ENCODE measurements at places on chromosomes 12 and 14.
A peak's percentile ranks its signal among the peaks of the same experiment; 100 is the strongest.

DNA sequence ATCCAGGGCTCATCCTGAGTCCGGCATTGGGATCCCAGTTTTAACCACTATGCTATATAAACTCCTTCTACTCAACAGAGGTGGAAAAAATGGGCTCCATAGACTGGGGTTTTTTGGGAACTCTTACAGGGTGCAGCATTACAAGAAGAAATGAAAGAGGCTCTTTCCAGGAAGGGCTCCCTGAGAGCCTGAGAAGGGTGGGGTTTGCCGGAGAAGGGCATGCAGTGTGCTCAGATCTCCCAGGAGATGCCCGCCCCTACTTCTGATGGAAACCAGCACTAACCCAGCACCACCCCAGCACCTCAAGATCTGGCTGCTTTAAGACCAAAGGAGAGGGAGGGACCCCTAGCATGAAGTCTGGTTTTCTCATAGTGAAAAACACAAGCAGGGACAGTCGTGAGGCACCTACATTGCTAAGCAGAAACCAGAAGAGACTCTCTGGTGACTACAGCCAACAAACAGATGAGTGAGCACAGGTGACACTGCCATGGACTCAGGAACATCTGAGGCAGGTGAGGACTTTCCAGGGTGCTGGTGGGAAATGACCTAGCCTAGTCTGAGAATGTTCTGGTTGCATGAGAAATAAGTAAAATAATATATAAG, 43.9 kb upstream of the HSP90B1 start:
- DNase-seq, result no peak

- no peak for DNase-seq
Measured at GRCh38 chr12:1309613-1310012, 284.8 kb downstream of the FBXL14 start.

DNA sequence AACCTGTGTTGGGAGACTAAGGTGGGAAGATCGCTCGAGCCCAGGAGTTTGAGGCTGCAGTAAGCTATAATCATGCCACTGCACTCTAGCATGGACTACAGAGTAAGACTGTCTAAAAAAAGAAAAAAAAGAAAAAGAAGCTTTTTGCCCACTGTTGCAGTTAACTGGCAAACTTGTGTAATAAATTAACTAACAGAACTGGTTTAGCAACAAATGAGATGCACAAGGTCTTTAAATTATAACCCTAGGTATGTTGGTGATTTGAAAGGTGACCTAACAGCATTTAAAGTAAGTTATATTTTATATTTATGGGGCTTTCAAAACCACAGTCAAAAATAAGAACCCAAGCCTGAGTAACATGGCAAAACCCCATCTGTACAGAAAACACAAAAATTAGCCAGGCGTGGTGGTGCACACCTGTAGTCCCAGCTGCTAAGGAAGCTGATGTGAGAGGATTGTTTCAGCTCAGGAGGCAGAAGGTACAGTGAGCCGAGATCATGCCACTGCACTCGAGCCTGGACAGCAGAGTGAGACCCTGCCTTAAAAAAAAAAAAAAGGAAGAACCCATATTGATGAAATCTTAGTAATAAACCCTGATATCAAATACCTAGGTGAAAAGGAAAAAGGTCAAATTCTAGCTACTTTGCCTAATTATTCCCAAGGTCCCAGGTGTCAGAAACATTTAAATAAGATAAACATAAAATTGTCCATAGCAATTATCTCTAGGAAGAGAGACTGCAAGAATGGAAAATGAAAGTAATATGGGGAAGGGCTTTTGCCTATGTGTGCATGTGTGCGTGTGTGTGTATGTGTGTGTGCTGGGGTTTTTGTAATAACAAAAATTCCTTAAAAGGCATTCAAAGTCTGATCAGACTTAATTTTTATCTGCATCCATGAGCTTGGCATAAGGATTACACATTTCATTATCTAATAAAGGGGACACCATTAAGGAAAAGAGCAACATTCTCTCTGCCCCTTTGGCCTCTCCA, 15.4 kb downstream of the SYNE2 start:
- DNase-seq, result peak; percentile 79

DNA sequence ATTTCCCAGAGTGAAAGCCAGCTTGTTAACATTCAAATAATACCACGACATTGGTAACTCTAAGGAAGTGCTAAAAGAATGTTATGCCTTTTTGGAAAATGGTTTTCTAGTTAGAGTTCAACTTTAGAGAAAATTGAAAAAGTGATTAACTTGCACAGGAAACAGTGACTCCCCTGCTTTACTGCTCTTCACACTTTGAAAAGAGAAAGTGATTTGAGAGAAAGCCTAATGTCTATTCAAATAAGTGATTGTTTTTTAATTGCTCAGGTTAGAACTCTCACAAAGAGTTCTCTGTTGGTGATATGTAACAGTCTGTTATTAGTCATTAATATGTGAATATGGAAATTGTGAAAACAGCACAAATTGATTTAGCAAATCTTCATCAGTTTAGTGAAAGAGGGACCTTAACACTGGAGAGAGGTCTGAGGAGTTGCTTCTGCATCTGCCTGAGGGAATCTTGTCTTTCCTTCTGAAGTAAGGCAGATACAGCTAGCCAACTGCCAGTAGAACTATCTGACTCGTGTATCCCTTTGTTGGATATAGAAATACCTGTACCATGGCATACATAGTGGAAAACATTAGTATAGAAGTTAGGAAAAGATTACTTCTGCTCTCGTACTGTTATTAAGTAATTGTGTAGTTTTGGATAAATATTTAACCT, 25.5 kb downstream of the ATF7IP start:
- no peak for DNase-seq

GRCh38 chr14:106044949-106045596, 518.7 kb downstream of the TMEM121 start:
- no peak for DNase-seq

GRCh38 chr12:91633734-91634357, 451.2 kb upstream of the DCN start:
- DNase-seq, result no peak

DNA sequence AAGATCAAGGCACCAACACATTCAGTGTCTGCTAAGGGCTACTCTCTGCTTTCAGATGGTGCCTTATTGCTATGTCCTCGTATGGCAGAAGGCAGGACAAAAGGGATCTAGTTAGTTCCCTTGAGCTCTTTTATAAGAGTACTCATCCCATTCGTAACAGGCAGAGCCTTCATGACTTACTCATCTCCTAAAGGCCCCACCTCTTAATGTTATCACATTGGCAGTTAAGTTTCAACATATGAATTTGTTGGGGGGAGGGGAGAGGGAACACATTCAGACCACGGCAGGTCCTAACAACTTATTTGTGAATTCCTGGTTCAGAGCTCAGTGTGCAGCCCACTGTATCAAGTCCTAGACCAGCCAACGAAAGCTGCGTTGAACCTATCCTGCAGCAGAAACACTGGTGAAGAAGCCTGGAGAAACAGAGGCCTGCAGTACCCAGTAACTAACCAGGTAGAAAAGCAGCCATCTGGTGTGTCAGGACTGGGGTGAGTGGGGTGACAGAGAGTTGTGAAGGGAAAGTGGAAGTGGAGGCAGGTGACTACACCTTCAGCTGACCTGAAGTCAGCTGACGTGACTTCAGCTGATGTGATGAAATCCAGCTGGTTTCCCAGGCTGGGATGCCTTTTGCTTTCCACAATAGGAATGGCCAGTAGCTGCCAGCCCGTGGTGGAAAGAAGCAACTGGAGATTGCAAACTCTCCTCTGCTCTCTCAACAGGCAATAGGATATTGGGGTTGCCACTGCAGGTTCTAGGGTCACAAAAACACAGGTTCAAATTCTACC, 101.6 kb upstream of the PLXNC1 start:
- peak; percentile 30 for DNase-seq

GRCh38 chr12:68280240-68280639, 26.8 kb upstream of the IL22 start:
- DNase-seq, result no peak

DNA sequence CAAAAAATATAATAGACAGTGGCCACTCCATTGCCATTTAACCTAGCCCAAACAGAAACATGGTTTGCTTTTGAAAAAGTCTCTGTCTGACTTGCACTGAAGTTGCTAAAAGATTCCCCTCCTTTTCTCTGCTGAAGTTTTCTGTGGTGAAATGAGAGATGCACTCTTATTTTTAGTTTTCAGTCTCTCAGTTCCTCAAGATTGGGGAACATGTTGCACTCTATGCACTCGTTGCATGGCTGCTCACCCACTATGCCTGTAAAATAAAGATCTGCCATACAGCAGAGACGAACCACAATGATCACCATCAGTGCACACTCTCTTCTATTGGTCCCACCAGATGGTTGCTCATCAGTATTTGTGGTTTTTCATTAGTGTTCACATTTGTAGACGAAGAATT, 13.1 kb upstream of the DAAM1 start:
- DNase-seq, result no peak

GRCh38 chr12:112685321-112685720, 106.2 kb upstream of the RPH3A start:
- no peak for DNase-seq

- no peak for DNase-seq
Measured at GRCh38 chr14:20550926-20551325, 9.9 kb downstream of the RNASE9 start.

DNA sequence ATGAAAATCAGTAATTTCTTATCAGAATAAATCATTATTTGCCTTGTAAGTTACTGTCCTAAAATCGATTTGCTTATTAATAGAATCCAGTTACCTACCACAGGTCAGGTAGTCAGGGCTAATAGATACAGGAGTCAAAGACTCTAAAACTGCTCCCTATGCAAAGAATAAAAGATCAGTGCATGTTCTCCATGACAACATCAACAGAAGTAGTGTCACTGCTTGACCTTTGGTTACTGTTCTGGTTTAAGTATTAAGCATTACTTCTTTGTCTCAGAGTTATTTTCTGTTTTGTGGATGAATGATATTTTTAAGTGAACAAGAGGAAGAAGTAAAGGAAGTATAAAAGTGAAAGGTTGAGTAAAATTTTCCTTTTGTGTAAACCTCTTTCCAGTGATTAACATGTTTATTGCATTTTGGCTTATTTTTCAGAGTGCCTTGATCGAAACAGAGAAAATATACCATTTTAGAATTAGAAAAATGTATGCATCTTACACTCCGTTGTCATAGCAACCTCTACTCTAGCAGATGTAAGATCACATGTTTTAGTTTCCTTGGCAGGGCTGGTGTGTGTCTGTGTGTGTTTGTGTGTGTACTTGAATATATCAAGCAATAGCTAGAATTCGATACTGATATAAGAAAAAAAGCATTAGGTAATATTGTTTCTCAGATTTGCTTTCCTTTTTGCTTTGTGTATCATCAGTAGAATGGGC, 44.7 kb downstream of the ABCD2 start:
- no peak for DNase-seq

- peak; percentile 42 for DNase-seq
Measured at GRCh38 chr12:32893043-32893442, 3.5 kb downstream of the PKP2 start.

DNA sequence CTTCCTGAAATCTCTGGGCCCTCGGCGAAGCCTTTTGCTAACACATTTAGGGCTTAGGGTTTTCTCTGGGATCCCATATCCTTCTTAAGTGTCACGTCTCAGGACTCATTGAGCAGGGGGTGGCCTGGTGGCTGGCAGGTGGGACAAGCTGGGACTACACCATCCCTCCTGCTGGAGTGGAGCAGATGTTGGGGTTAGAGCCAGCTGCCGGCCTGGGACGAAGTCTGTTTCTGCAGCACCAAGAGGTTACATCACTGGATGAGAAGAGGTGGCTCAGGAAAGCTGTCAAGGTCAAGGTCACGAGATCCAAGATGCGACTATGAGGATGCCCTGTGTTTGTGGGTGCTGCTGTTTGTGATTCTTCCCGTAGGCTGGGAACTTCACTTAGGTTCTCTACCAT, 16.3 kb downstream of the SMCO2 start:
- DNase-seq, result no peak

GRCh38 chr12:27107986-27108385, 25.6 kb upstream of the C12orf71 start:
- no peak for DNase-seq

DNA sequence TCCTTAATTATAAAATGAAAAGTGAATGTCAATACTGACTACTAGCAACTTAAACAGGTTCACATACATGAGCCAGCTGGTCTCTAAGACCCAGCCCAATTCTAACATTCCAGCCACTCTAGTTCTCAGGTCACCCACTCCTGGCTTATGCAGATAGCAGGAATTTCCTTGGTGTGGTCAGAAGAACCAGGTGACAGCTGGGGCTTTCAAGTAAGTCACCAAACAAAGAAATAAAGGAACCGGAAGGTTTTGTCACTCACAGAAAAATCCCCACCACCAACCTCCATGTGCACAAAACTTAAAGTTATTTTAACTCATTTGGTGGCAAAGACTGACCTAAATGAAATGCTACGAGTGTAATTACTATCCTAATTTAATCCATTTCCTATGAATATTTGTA, 129.6 kb upstream of the CDKN3 start:
- DNase-seq, result no peak

DNA sequence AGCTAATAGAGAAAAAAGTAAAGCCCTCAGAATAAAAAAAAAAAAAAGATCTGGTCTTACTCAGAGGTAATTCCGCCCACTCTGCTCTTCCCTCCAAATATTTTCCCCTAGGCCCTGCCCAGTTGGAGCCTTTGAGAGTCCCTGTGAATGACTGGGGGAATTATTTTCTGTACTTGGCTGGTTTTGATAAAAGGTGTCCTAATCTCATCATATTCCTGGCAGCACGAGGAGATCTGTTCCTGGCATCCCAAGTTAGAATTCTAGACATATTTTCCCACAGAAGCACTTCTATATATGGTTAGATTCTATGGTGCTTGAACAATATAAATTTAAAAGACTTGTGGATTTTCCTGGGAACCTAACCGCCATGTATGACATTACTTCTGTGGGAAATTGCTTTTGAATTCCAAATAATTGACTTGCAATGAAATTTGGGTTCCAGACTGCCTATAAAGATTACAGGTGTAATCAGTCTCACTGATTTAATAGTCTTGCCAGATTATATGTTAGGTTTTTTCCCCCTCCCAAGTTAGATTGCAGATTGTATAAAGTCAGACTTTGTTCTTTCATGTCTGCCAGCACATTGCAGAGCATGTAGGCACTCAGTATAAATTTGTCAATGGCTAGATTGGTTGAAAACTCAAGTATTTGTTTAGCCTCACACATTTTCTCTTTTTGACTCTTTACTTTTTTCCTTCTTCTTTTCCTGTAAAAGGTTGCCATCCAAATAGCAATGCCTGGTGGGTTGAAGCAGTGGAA, 12.3 kb downstream of the GPX2 start:
- no peak for DNase-seq

DNA sequence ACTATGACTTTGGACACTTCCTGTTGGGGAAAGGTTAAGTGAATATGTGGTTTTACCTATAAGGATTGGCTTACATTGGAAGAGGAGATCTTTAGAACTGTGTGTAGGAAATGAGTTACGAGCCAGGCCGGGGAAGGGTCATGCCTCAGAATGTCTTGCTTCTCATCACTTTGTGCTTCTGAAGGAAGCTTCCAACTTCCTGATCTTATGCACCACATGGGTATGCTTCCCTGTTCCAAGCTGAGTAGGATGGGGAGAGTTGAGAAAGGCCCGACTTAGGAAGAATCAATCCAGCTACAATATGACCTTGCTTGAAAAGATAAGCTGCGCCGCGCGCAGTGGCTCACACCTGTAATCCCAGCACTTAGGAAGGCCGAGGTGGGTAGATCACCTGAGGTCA, 59.9 kb downstream of the STXBP6 start:
- DNase-seq, result no peak

- no peak for DNase-seq
Measured at GRCh38 chr12:27733052-27733656, 22.5 kb downstream of the MRPS35 start.

All from kidney (tissue), 22 donors.